Left ventricle myocardium superior (tissue), 1 donor: ENCODE measurements at places on chromosomes 6 and 20. TPM values are rescaled to one million over a fixed set of nuclear protein-coding genes. Genes with fewer than 3 reads are reported as not detected.

GRCh38 chr6:43695967-43696291 is 8.3 kb upstream of the MRPS18A start:
- no peak for DNase-seq

The OSTM1 gene
- total RNA-seq, result 36.6 TPM

DNA sequence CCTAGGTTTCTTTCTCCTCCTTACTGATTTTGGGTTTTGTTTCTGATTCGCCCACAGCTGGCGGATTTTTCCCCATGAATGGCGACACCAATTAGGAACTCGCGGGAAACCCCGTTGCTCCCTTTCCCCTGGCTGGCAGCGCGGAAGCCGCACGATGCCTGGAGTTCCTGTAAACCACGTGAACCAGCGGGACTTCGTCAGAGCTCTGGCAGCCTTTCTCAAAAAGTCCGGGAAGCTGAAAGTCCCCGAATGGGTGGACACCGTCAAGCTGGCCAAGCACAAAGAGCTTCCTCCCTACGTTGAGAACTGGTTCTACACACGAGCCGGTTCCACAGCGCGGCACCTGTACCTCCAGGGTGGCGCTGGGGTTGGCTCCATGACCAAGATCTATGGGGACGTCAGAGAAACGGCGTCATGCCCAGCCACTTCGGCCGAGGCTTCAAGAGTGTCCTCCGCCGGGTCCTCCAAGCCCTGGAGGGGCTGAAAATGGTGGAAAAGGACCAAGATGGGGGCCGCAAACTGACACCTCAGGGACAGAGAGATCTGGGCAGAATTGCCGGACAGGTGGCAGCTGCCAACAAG is 3.2 kb upstream of the SEC23B start:
- peak; percentile 46 for DNase-seq

The TGM2 gene
- 473 TPM for total RNA-seq

The EDN3 gene
- total RNA-seq, result not detected

DNA sequence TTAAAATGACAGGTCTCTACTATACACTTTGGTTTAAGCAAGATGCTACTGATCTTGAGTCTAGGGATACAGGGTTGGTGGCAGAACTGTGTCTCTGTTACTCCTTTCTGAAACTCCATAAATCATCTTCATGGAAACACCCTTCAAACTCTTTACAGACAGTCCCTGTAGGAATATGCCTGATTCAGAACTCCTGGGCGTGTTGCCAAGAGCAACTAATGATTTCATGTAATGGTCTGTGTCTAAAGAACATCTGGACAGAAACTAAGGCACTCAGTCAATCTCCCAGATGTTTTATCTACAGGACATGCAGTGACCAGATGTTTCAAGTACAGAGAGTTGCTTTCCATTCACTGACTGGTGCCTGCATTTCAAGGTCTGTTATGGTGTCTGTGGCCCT is 464.4 kb upstream of the CHD6 start:
- peak; percentile 53 for DNase-seq

DNA sequence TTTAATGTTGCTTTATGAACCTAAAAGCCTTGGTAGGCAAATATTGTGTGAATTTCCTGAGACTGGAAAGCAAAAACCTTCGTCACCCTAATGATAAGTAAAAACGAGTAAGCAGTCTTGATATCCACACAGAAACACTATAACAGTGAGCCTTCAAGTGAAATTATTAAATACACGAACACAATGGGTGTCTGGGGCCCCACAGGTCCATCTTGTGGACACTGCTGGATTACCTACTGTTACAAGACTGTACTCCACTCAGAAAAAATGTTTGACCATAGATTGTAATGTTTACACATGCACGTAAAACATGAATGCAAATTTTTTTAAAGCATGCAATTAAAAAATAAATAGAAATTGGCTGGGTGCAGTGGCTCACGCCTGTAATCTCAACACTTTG is 466.9 kb downstream of the CD83 start:
- no peak for DNase-seq

DNA sequence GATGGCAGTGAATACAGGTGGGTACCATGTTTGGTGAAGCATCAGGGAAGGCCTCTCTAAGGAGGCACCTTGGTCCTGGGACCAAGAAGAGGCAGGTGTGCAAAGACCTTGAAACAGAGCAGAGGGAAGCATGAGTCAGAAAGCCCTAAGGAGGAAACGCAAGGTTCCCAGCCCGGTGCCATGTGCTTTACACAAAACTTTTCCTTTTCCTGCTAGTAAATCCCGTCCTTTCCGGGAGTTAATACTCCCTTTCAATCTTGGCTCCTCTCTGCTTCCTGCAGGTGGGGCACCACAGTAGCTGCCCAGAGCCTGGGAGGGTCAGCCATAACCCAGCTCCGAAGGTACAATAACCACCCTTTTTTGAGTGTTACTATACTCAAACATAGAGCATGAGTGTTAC is 19.4 kb upstream of the SLC23A2 start:
- no peak for DNase-seq

DNA sequence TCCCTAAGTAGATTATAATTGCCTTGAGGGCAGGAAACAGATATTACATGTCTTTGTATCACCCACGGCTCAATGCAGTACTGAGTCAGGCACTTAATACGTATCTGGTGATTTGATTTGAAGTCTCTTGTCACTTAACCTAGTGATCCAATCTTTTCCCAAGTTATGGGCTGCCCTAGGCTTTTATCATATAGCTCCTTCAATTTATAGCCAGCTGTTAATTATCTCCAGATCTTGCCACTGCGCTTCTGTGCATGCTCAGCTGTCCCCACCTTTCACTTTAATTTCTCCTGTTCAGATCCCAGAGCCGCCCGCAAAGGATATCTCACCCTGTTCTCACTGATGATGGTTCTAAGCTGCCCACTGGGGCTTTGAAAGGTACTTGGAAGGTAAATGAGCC is 41.9 kb downstream of the SNHG17 start:
- no peak for DNase-seq

GRCh38 chr20:19620446-19620845 is 137.6 kb upstream of the RIN2 start:
- no peak for DNase-seq

The SUMO4 gene
- 0.32 TPM for total RNA-seq

DNA sequence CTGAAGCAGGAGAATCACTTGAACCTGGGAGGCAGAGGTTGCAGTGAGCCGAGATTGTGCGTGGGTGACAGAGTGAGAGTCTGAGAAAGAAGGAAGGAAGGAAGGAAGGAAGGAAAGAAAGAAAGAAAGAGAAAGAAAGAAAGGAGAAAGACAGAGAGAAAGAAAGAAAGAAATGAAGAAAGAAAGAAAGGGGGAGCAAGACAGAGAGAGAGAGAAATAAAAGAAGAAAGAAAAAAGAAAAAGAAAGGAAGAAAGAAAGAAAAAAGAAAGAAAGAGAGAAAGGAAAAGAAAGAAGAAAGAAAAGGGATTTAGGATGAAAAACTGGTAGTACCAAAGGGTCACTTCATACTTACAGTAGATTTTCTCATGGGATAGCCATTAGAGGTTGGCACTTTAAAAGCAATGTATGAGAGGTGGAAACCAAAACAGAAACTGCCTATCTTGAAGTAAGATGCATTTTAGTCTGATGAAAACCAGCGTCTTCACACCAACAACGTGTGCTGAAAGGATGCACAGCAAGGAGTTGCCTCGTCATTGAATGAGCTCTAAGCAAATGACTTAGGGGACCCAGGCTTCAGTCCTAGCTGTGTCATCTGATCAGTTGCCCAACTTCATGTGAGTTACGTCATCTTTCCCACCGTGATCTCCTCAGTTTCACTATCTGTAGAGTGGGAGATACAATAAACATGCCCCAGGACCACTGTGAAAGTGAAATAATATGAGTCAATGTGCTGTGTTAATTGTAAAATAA is 133.9 kb upstream of the NEDD9 start:
- no peak for DNase-seq

GRCh38 chr20:54608039-54608745 is 132.8 kb downstream of the DOK5 start:
- no peak for DNase-seq

DNA sequence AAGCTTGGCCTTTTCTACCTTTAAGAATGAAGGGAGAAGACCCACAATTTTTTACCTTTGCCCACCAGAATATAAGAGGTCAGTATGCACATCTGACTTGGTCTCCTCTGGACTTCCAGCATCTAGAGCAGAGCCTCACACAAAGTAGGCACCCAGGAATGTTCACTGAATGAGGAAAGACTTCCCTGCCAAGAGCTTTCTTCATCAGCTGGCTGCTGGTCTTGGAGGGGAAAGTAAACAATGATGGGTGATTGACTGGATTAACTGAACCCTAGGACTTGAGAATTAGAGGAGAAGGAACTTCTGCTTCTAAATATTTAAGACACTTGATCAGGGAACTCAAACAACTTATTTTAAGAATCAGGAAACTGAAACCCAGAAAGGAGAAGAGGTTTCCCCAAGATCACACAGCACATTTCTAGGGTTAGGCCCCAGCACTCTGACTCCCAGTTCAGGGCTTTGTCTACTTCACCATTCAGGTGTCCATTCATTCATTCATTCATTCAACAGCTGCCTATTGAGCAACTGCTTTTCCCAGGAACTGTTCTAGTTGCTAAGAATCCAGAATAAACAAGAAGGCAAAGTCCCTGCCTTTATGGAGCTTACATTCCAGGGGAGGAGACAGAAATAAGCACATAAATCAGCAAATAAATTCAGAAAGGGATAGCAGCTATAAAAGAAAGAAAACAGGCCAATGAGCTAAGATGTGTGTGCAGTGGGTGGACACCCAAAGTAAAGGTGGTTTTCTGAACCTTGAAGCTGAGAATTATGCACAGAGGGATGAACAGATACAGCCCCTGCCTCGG is 216.9 kb upstream of the LRFN2 start:
- no peak for DNase-seq

The HSD17B8 gene
- 24.8 TPM for total RNA-seq

- DNase-seq, result no peak
Measured at GRCh38 chr6:50847890-50848594, 29.4 kb downstream of the TFAP2B start.

The MYBL2 gene
- 0.84 TPM for total RNA-seq

The RRAGD gene
- total RNA-seq, result 160 TPM

The PRSS35 gene
- 0.12 TPM for total RNA-seq

DNA sequence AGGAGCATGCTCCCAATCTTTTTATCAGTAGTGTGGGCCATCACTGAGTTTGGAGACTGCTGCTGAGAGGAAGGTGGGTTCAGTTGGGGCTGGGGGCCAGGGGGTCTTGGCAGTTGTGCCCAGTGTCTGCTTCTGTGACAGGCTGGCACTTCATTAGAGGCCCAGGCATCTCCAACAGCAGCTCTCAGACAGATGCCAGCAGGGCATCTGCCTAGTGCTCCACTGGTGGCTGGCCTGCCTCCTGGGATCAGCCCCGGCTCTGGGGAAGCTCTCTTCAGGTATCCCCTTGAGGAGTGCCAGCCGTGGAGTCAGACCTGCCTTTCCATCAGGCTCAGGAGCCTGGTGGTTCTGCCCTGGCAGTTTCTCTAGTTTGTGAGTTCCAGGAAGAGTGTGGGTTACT is 77.3 kb downstream of the DTD1 start:
- no peak for DNase-seq

- DNase-seq, result no peak
Measured at GRCh38 chr6:112620812-112621569, 273.9 kb downstream of the RFPL4B start.

- DNase-seq, result no peak
Measured at GRCh38 chr6:50116390-50116789, 66.7 kb upstream of the DEFB112 start.

DNA sequence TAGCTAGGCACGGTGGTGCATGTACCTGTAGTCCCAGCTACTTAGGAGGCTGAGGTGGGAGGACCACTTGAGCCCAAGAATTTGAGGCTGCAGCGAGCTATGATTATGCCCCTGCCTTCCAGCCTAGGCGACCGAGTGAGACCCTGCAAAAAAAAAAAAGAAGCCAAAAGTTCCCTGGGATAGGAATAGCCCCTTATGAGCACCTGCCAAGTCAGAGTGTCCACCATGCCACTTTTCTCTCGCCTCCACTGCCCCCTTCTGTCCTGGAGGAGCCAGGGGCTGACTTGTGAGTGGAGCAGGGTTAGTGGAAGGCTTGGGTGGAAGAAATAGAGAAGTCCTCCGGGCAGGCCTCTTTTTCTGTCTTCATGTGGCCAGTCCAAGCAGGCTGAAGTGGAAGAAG is 12.1 kb upstream of the DDX27 start:
- no peak for DNase-seq

The RAET1E gene
- total RNA-seq, result 0.79 TPM

- no peak for DNase-seq
Measured at GRCh38 chr6:111658462-111659154, 52.9 kb upstream of the TRAF3IP2 start.

DNA sequence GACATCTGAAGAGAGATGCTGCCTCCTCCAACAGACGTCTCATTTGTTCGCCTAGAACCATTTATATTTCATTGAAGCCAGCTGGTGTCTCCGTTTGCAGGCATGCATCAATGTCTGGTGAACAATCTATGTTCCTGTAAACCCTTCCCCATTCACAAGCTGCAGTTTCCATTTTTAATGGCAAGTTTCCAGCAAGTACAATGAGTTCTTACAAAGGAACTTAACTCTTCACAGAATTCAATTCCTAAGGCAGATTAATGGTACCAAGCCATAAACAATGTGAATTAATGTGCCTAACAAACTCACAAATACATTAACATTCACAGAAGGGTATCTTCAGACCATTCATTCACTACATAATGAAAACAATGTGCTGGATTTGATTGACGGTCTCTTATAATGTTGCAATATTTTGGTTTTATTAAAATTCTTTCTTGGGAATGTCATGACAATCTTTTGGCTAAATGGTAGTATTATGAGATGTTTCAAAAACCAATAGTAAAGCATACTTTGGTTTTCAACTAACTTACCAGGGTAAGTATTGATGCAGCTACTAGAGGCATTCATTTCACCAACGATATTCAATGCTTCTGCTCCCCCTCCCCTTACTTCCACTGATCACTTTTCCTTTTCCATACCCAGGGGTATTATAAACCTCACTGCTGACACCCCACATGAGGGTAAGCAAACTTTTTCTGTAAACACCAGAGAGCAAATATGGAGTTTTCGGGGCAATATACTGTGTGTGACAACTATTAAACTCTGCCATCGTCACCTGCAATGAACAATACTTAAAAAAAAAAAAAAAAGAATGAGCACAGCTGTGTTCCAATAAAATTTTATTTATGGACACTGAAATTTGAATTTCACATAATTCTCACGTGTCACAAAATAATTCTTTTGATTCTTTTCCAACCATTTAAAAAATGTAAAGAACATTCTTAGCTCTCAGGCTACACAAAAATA is 4.2 kb downstream of the AKIRIN2 start:
- no peak for DNase-seq

The RAD21L1 gene
- total RNA-seq, result not detected

The RNF39 gene
- total RNA-seq, result not detected

GRCh38 chr20:44019638-44020335 is 105.1 kb downstream of the TOX2 start:
- peak; percentile 51 for DNase-seq

The ADRM1 gene
- 75.5 TPM for total RNA-seq

The BTN1A1 gene
- total RNA-seq, result not detected

GRCh38 chr6:90297115-90297866 is 648 bp upstream of the BACH2 start:
- no peak for DNase-seq

- peak; percentile 82 for DNase-seq
Measured at GRCh38 chr20:49713753-49714712, at the start of gene B4GALT5. TSS of gene B4GALT5 (minus strand) at chr20:49713878. CDS start at chr20:49713690, 188 bp downstream.

GRCh38 chr6:169397684-169398083 is 144.0 kb upstream of the THBS2 start:
- DNase-seq, result no peak
